AML-193 (cell line): ENCODE measurements at places on chromosomes 3 and 15.

- no peak for DNase-seq
Measured at GRCh38 chr3:15630646-15631350, 29.3 kb downstream of the BTD start.

- DNase-seq, result no peak
Measured at GRCh38 chr15:77696871-77697270, 64.2 kb upstream of the LINGO1 start.

DNA sequence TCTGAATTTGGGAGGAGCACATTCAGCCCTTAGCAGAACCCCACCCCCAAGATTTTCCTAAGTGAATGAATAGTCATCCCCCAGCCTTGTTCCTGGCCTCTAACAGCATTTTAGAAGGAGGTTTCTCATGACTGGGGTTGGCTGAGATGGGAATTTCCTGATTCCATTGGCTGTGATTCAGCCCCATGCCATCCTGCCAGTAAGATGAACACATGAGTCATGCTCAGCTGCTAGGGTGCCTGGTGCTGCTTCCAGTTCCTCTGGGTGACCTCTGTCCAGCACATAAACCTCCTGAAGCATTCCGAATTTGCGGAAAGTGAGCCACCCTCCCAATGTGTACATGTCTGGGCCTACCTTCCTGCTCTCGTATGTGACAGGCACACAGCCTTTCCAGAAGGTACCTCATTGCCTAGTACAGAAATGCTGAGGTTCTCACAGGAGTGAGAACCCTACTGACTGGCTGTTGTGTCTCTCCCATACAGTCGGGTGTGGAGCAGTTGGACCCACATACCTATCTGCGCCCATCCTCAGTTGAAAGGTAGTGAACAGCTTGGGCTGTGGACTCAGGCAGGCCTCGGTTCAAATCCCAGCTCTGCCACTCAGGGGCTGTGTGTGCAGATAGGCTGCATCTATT, 91.7 kb downstream of the APBA2 start:
- no peak for DNase-seq

GRCh38 chr3:163786416-163786815, 1291.9 kb downstream of the SI start:
- no peak for DNase-seq

GRCh38 chr3:131717493-131717892, 214.7 kb upstream of the MRPL3 start:
- DNase-seq, result no peak

DNA sequence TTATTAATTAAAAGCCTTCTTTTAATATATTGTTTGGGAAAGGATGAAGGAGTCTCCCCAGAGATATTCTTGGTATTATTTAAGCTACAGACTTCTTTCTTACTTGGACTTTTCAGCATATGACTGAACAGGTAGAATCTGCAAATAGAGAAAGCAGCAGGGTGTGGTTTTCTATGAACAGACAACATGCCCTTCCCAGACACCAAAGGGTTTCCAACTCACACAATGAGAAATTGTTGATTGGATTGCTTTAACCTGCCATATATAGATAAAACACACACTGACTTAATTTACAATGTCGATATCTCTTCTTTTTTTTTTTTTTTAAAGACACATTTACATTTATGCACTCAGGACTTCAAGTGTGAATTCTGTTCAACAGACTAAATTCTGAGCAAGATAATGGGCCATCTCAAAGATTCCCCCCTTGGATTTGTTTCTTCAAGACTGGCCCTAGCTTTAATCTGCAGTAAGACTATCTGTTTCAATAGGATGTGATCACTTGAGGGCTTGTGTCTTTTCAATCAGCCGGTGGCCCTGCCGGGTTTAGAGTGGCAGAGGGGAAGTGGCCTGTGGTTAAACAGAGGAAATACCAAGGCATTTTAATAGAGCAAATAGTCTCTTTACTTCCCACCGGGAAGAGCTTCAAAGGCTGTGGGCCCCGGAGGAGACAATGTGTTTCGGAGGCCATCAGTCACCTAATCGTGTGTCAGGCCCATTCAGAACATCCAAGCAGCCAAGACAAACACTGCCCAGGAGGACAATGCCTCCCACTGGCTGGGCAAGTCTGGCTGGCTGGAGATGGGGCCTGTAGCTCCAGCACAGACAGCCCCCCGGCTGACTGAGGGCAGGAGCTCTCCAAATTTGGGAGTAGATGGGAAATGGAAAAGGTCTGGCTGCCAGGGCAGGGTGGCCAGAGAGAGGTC, 6.1 kb downstream of the IL17RD start:
- DNase-seq, result peak; percentile 60

GRCh38 chr15:81003097-81003350, 2.3 kb downstream of the TLNRD1 start:
- DNase-seq, result no peak

DNA sequence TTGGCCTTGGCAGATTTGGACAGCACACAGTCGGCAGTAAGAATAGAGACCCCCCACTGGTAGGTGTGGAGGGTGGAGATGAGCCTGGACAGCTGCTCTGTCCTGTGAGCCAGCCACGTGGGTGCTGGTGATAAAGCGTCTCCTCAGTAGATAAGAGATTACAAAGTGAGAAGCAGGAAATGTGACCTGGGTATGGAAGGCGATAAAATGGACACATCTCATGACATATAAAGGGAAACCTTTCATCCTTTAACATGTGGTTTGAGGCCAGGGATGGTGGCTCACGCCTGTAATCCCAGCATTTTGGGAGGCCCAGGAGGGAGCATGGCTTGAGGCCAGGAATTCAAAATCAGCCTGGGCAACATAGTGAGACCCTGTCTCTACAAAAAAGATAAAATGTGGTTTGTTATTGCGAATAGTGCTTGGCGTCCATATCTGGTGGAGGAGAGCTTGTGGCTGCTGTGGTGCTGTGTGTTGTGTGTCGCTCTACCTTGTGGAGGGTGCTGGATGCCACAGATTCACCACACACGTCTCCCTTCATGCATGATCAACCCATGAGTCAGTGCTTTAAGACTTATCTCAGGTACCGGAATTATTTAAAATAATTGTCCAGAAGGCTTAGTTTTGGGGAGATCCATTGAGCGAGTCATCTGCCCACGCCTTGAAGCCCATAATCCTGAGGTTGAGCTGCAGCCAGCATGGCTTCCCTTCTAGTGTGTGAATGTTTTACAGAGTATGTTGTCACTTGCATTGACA, 157.0 kb downstream of the GABRG3 start:
- DNase-seq, result no peak

DNA sequence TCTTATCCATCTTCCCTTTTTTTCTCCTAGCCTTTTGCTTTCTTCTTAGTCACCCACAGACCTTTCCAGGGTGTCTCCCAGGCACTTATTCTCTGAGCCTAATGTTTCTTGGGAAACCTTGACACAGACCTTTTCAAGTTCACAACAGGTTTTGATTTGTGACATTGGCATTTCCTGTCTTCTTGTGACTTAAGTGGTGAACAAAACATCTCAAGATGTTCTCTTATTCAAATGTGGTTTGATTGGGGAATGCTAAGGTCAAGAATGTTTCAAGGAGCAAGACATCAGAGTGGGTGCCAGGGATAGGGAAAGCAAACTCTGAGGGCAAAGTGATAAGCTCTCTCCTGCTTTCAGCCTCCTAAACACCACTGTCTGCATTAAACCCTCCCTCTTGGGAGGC, 68.2 kb upstream of the GSK3B start:
- no peak for DNase-seq

GRCh38 chr3:186083746-186084145, 25.1 kb downstream of the ETV5 start:
- DNase-seq, result no peak

DNA sequence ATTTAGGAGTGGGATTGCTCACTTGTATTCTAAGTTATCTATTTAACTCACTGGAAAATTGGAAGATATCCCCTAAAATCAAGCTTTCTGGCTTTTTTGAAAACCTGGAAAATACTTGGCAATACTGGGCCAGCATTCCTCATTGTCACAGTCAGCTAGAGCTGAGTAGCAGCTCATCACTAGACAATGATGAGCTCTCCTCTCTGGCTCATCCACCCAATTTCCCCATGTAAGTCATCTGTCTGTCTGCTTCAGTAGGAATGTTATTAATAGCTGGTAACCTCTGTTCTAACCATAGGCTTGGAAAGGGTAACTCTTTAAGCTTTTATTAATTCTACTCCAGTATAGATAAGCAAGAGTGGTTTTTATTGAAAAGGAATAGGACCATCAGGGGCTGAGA, 39.7 kb upstream of the PIK3R4 start:
- DNase-seq, result no peak

- DNase-seq, result no peak
Measured at GRCh38 chr15:87739866-87740265, 516.7 kb downstream of the NTRK3 start.

- DNase-seq, result no peak
Measured at GRCh38 chr3:46365737-46366524, 4.8 kb upstream of the CCR5 start.

- DNase-seq, result no peak
Measured at GRCh38 chr15:51369451-51369761, 28.0 kb downstream of the GLDN start.

DNA sequence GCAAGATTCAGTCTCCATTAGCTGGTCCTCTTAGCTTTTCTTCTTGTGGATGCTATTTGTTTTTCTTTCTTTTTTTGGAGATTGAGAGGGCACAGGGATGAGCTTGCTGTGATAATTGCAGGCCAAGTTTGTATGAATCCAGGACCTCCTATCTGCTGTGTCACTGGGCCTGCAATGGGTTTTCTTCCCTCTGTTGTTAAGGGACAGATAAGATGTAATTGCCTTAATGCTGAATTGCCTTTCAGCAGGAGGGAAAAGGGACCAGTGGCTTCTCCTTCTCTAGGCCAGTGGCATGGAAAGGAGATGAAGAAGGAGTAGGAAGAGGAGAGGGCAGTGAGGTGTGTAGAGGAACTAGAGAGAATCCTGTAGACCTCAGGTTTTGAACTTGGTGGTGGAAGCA, 29.9 kb downstream of the PTPRG start:
- DNase-seq, result no peak

GRCh38 chr3:55380561-55380960, 106.5 kb downstream of the WNT5A start:
- no peak for DNase-seq

DNA sequence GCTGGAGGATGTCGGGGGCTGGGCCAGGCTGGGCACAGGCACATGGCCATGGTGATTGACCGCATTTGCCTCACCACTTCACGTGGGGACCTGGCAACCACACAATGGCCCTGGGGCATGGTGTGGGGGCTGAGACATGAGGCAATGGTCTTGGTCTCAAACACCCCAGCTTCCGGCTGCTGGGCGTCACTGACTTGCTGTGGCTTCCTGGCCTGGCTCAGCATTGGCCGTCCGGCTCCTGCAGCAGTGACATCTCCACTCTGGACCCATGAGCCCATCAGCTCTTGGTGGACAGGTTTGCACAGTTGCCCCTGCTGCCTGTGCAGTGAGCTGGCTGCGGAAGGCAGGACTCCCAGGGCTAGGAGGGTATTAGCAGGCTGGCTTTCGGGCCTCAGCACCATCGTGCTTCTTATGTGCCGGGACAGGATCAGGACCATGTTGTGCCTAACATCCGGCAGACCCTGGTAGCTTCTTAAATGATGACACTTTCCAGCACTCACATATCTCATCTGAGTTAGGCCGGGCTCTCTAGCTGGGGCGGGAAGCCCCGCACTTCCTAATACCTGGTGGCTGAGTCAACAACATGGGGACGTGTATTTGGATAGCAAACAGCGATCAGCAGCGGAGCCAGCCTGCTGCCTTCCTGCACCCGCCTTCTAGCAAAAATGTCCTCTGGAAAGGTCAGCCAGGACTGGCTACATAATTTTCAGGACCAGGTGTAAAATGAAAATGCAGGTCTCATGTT, 34.1 kb downstream of the ZNF710 start:
- DNase-seq, result peak; percentile 94

DNA sequence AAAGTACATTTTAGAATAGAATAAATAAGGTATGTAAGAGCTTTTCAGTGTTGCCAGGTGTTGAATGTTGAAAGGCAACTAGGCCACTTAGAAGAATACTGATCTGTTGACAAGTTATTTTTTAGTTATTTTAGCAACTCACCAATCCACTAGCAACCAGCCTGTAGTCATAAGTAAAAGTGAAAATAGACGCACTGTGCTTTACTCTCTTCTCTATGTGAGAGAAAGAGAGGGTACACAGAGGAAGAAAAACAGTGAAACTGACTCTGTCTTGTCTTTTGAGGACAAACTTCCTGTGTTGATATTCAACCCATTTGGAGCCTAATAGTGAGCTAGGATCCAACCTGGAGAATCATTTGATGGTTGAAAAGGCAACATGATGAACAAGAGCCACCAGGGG, 327.1 kb upstream of the GOLIM4 start:
- DNase-seq, result no peak

DNA sequence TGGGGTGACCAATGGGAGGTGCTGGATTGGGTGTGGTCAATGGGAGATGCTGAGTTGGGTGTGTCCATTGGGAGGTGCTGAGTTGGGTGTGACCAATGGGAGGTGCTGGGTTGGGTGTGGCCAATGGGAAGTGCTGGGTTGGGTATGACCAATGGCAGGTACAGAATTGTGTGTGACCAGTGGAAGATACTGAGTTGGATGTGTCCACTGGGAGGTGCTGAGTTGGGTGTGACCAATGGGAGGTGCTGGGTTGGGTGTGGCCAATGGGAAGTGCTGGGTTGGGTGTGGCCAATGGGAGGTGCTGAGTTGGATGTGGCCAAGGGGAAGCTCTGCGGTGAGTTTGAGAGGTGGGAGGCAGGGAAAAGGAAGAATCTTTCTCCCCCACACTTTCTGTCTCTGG, 250.0 kb upstream of the PROK2 start:
- DNase-seq, result no peak

DNA sequence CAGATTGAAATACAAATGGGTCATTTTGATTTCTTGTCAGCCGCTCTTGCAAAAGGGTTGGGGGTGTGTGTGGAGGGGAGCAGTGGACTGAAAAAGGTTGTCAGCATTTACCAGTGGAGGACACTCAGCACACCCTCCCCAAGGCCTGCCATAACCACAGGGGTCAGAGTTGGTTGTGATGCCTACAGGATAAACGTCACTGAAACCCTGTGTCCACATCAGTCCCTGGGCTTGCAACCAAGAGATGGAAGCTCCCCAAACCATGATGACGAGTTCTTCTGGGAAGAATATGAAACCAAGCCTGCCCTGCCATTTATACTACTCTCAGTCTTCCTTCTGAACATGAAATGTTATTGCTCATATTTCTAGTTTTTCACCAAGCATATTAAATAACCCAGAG, 54.0 kb upstream of the UMPS start:
- DNase-seq, result no peak

GRCh38 chr3:134609821-134610431, 40.9 kb downstream of the KY start:
- DNase-seq, result no peak

DNA sequence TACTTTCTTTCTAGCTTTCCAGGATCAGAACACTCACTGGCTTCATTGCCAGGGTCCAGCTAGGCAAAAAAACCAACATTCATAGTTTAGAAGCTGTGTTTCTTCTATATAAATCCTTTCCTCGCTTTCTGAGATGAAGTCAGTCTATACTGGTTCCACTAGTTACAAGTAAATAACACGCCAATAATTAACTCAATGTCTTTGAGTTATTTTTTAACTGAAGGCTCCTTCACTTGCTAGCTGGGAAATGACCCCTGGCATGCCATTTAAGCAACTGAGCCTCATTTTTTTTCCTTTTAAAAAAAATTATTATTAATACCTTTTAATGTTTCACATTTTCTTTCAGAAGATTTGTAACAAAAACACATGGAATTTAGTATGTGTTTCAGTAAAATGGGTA, 2.1 kb upstream of the CCDC174 start:
- DNase-seq, result no peak
